ENCODE measurements at places on chromosomes 16 and 17. TPM values are rescaled to one million over a fixed set of nuclear protein-coding genes. Genes with fewer than 3 reads are reported as not detected.

DNA sequence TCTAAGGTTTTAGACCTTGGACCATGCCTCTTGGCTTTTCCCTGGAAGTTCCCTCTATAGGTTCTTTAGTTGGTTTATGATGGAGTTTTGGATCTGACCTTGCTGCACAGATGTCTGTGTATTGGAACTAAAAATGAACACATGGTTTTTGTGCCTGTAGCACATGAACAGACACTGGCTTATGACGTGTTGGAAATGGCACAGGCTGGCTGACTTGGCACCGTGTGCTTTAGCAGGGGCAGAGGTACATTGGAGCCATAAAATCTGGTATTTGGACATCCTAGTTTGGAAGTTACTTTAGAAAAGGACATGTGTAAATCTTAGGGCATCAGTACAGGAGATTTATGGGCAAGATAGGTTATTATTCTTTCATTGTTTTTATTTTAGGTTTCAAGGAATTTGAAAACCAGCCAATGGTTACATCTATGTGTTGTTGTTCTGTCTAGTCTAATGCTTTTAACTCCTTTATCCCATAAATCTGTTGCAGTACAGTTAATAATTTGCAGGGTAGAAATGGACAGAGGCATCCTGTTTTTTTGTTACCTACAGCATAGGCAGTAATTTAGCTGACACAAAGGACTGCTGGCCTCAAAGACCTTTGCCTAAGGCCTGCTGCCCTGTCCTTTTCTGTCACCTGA, 6.0 kb downstream of the SOCS7 start:
- DNase-seq, result no peak

GRCh38 chr17:36944553-36944952, 4.2 kb upstream of the AATF start:
- DNase-seq, result no peak

Gene ARL16
- 45.1 TPM for total RNA-seq

- DNase-seq, result no peak
These were observed 8.0 kb downstream of the TEN1 start for GRCh38 chr17:75987041-75987440.

DNA sequence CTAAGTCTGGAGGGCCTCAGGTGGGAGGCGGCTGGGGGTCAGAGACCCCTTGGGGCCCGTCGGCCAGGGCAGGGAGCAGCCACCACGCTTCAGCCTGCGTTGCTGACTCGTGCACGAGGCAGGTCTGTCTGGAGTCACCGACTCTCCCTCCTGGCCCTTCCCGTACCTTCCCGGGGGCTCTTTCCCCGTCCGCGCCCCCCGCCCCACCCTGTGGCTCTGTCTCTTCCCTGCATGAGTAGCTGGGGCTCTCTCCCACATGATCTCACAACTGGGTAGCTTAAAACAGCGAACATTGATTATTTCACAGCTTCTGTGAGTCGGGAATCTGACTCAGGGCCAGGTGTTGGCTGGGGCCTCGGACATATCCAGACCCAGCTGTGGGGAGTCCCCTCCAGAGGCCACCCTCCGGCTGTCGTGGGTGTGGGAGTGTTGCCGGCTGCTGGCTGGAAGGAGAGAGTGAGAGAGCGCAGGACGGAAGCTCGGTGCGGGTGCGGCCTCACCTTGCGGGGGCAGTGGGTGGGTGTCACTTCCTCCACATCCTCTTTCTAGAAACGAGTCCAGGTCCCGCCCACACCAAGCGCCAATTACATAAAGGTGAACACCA, 17.3 kb downstream of the BAHCC1 start:
- no peak for DNase-seq
